Head of caudate nucleus (tissue), 42 donors: ENCODE measurements at places on chromosomes 3 and 15.

DNA sequence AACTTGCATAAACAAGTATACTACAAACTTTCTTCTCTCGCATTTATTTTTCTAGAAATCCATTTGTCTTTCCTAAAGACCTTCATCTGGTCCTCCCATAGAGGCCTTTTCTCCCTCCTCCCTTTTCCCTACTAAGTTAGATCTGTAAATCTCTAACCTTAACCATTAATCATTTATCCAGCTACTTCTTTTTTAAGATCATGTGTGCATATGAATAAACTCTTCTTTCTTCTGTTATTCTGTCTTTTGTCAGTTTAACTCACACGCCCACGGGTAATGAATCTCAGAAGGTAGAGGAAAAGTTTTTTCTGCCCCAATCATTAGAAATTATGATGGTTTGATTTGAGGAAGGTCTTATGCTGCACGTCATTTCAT is 48.7 kb upstream of the FHIT start:
- no peak for DNase-seq

GRCh38 chr15:54119051-54119450 is 140.8 kb downstream of the UNC13C start:
- DNase-seq, result no peak

DNA sequence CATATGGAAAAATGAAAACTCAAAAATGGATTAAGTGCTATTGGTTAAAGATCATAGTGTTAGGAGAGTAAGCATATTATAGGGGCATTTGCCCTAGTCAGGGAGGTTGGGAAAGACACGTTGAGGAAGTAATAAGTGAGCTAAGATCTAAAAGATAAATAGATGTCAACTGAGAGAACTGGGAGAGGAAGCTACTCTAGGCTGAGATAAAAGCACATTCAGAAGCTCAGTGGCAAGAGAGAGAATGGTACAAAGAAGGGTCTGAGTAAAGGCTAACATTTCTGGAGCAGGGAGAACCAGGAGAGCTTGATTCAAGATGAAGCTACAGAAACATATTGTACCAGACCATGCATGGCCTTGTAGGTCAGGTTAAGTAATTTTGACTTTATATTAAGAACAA is 63.9 kb downstream of the TRPC1 start:
- no peak for DNase-seq

GRCh38 chr3:177144922-177145321 is 52.4 kb downstream of the TBL1XR1 start:
- DNase-seq, result no peak

- no peak for DNase-seq
These were observed 806.3 kb downstream of the DIPK2A start for GRCh38 chr3:144777906-144778305.

- DNase-seq, result peak; percentile 13
These were observed 37.9 kb upstream of the TSC22D2 start for GRCh38 chr3:150370122-150370602.

GRCh38 chr15:76533060-76533820 is 196.7 kb downstream of the ISL2 start:
- DNase-seq, result no peak

DNA sequence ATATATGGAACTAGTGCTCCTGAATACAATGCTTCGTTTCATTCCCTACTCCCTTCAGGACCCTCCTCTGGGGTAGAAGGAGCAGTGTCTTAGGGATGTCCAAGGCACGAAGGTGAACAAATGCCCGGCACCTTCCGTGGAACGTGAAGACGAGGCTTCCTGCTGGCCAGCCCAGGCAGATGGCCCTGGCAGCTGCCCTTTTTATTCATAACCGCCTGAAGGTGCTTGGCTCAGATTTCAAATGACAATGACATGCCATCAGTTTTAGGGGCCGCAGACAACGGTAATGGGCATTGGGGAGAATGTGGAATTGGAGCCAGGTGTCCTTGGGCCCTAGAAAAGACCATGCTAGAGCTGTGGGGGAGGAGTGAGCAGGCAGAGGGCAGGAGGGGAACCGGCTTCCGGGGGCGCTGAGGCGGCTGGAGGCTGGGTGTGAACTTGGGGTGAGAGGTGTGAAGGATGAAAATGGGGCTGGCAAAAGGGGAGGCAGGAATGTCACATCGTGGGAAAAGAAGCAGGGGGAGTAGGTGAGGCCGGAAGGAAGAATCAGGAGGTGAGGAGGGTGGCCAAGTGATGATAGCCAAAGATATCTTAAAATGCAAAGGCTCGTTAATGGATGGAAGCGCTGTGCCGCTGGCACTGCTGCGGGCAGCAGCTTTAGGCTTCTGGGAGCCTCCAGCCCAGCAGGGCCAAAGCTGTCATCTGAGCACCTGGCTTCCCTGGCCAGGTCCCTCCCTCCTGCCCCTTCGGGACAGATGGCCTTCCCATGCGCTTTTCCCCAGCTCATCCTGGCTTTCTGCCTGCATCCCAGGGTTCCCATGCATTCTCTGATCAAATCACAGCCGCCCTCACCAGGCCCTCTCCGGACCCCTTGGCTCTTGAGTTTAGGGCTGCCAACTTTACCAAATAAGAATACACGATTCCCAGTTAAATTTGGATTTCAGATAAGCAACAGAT is 93.7 kb downstream of the TMEM266 start:
- no peak for DNase-seq

GRCh38 chr3:176274161-176274560 is 923.1 kb downstream of the TBL1XR1 start:
- no peak for DNase-seq

GRCh38 chr15:56919609-56920366 is 1.3 kb downstream of the TCF12 start:
- peak; percentile 20 for DNase-seq
